DMS53 (cell line): ENCODE measurements at places on chromosomes 7 and 10.

DNA sequence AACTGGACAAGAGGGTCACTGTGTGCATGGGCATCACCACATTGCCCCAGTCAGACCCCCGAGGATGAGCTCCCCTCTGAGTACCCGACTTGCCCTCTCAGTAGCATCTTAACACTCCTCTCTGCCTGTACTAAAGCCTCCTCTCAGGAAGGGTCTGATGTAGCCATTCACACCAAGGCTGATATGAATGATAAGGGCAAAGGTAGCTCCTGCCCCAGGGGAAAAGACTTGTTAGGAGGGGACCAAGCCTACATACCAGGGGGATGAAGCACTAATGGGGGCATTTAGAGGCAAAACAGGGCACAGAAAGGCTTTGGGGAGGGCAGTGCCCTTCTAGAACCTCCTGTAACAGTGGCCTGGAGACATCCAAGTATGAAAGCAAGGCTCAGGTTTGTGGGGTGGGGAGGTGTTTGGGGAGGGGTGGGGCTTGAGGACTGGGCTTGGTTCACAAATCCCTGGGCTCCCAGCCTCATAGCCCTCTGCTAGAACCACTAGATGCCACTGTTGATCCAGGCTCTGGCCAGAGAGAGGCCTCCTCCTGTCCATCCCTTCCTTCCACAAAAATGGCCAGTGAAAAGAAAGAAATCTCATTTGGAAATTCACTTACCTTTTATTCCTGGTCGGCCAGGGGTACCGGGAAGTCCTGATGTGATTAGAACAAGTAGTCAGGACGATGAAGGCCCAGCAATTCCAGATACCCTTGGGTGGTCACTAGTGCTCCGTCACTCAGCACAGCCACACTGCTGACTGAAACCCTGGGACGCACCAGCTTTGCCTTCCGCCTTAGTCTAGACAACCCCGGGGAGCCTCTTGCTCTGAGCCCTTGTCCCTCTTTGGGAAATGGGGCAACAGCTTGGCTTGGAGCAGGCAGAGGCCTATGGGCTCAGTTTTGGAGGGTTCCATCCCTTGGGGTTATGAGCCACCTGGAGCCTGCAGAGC, 40.3 kb downstream of the COL17A1 start:
- DNase-seq: peak; percentile 74

DNA sequence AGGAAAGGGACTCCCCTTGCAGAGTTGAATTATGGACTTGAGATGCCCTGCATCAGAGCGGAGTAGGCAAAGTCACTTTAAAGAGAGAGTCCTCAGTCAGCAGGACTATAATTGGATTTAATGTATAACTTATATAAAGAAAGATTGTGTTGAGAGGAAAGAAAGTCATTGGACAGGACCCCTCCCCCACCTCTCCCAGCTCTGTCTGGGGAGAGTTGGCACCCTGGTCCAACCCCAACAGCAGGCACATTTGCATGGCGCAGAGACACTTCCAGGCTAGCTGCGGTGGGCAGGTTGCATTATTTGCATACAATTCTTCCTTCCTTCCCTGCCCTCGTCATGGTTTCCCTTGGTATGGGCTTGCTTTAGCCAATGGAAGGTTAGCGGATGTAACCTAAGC, 46.1 kb upstream of the NPTX2 start:
- DNase-seq: no peak

- DNase-seq: peak; percentile 92
Measured at GRCh38 chr10:101141616-101142532, 10.8 kb downstream of the TLX1 start.

DNA sequence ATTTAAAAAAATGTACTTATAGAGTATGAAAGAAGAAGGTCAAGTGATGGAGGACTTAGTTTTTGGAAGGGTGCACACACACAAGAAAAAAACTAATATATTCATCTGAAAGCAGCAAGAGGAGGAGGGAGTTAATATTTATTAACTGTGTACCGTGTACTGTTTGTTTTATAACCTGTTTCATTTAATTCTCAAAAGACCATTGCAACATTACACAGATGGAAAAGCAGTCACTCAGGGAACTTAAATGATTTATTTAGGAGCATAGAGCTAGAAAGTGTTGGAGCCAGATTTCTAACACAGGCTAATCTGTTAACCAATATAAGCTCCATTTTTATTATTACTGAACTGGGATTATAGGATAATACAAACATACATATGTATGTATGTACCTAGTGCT, 36.7 kb downstream of the GLCCI1 start:
- no peak for DNase-seq

DNA sequence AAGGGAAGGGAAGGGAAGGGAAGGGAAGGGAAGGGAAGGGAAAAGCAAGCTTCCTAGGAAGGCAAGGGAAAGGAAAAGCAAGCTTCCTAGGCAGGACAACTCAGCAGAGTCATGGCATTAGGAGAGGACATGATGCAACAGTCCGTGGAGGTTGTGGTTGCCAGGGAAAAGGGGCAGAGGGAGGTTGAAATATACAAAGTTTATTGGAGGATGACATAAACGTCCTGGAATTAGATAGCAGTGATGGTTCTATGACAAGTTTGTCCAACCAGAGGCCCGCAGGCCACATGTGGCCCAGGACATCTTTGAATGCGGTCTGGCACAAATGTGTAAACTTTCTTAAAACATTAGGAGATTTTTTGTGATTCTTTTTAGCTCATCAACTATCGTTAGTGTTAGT, 59.8 kb upstream of the OPN4 start:
- DNase-seq: peak; percentile 34

- DNase-seq: peak; percentile 58
Measured at GRCh38 chr10:33336582-33337325, 2.3 kb upstream of the NRP1 start.

DNA sequence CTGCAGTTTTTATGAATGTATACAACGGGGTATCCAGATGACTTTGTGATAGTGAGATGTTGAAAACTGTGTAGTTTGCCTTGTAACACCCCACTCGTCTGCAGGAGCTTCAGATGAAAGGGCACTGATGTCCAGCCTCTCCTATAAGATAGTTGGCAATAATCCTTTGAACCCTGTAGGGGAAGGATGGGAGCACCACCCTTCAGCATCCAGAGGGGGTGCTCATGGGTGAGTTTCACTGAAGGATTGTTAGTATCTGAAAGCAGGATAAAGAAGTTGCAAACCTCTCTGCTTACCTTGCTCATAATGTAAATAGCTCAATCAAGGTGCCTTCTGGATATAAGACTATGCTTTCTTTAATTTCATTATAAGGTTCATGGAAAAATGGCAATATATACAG, 201.5 kb downstream of the TMEM178B start:
- DNase-seq: peak; percentile 25

DNA sequence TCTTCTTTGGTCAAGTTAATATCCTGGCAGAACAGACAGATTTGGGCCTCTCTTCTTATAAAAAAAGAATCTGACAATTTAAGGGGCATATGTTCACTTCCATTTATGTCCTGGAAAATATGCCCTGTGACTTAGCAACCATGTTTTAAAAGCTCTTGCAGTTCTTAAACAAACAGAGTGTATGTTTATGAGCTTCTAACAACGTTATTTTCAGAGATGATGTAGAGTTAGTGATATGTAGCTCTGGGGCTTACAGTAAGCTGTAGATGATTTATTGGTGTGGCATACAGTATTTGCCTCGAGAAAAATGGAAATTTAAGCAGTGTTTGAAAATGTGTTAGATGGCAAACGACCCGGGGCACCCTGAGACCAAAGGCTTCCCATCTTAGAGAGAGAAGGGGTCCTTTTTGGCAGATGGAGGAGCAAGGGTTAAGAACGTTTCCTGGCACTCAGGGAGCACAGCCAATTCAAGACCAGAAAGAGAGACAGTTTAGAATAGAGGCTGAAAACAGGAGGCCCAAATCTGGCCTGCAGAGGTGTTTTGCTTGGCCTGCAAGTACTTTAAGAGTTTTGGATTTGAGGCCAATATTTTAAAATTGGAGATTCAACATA, 397.5 kb downstream of the KCNMA1 start:
- DNase-seq: no peak

- DNase-seq: peak; percentile 90
Measured at GRCh38 chr7:80393786-80394185, 118.1 kb downstream of the GNAT3 start.

DNA sequence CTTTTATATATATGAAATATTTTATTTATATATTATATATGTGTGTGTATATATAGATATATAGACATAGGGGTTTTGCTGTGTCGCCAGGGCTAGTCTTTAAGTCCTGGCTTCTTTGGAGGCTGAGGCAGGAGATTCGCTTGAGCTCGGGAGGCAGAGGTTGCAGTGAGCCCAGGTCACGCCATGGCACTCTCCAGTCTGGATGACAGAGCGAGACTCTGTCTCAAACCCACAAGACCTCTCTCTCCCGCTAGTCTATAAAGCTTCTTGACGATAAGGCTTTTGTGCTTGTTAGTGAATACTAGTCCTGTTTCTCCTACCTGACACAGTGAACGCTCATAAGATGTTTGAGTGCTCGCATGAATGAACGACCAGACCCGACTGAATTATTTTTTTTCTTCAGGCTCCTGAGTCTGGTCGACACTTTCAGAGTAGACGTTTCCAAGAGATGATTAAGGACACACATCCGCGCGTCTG, 577 bp upstream of the DDX21 start:
- DNase-seq: peak; percentile 86

DNA sequence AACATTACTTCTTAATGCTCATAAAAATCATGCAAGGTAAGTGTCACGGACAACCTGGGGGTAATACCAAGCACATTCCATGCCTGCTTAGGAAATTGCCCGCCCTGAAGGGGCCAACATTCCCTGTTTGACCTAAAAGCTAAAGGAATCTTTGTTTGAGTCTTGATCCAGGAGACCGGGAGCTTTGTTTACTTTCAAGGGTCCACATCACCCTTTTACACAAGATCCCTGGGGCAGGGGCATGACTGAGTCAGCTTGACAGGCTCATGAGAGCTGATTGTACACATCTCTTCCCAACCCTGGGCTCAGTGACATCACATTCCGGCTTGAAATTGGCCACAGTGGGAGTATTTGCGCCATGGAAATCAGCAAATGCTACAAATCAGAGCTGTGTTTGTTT, 248.1 kb upstream of the HABP2 start:
- DNase-seq: no peak
